Activated naive CD8-positive, alpha-beta T cell treated with anti-CD3 and anti-CD28 coated beads for 36 hours (primary cell): ENCODE measurements at places on chromosomes 5 and 9. TPM values are rescaled to one million over a fixed set of nuclear protein-coding genes. Genes with fewer than 3 reads are reported as not detected.
A peak's percentile ranks its signal among the peaks of the same experiment; 100 is the strongest.

DNA sequence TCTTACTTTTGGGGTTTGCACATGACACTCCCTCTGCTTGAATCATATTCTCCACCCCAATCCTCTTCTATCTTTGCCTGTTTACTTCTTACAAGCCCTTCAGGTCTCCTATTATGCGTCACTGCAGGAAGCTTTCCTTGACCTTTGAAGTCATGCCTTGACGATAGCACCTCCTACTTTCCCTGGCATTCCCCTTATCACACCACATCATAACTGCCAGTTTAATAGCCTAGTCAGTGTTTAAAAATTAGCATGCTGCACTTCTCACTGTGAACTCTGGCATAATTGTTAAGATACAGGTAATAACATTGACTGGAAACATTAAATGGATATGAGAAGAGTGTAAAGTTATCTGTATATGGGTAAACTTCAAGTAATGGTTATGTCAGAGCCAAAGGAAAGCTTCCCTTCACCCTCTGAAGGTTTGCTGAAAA, 37.1 kb upstream of the CEP120 start:
- peak overlapping the region; percentile 80 for H3K27ac ChIP-seq
- peak; percentile 44 for DNase-seq
- H3K27me3 ChIP-seq = no peaks in the 10 kb centered on the region
- no peaks in the 10 kb centered on the region for H3K36me3 ChIP-seq
- H3K4me3 ChIP-seq = peak overlapping the region; percentile 15

GRCh38 chr5:54212331-54212730, 98.0 kb downstream of the ARL15 start:
- H3K4me1 ChIP-seq = peaks cover 15% of the 10 kb centered on the region
- DNase-seq = no peak
- no peak overlapping the region for H3K4me3 ChIP-seq
- H3K27ac ChIP-seq = no peak overlapping the region
- H3K27me3 ChIP-seq = no peaks in the 10 kb centered on the region
- peaks cover 5% of the 10 kb centered on the region for H3K36me3 ChIP-seq

DNA sequence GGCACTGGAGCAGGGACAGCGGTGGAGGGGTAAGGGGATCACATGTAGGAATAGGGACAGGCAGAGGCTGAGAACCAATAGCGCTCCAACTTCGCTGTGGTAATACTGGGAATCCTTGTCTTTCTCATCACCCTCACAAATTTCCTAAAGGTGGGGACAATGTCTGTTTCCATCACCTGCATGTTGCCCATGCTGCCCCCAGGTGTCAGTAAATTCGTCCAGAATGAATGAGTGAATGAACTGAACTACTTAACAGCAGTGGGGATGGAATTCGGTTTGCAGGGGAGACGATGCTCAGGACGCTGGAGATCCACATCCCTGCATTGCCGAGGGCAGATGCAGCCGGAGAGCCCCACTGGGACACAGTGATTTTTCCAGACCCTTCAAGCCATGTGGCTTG, 129.9 kb downstream of the PDZD2 start:
- H3K4me1 ChIP-seq = peaks cover 3% of the 10 kb centered on the region
- no peaks in the 10 kb centered on the region for H3K36me3 ChIP-seq
- no peak overlapping the region for H3K4me3 ChIP-seq
- no peak for DNase-seq
- H3K27ac ChIP-seq = no peak overlapping the region
- H3K27me3 ChIP-seq = no peaks in the 10 kb centered on the region

GRCh38 chr5:14040542-14040941, 96.1 kb upstream of the DNAH5 start:
- no peak for DNase-seq
- H3K27me3 ChIP-seq = peaks cover 13% of the 10 kb centered on the region
- H3K4me1 ChIP-seq = peaks cover 6% of the 10 kb centered on the region
- no peak overlapping the region for H3K4me3 ChIP-seq
- no peak overlapping the region for H3K27ac ChIP-seq
- no peaks in the 10 kb centered on the region for H3K36me3 ChIP-seq

- H3K27me3 ChIP-seq = peaks cover 14% of the 10 kb centered on the region
- H3K36me3 ChIP-seq = no peaks in the 10 kb centered on the region
- no peaks in the 10 kb centered on the region for H3K4me1 ChIP-seq
- no peak overlapping the region for H3K27ac ChIP-seq
Measured at GRCh38 chr9:90974643-90975245, 173.1 kb downstream of the SYK start.

GRCh38 chr9:9752722-9753121, 860.1 kb downstream of the PTPRD start:
- no peaks in the 10 kb centered on the region for H3K4me1 ChIP-seq
- H3K27ac ChIP-seq = no peak overlapping the region
- no peak overlapping the region for H3K4me3 ChIP-seq
- H3K27me3 ChIP-seq = no peaks in the 10 kb centered on the region
- no peak for DNase-seq

DNA sequence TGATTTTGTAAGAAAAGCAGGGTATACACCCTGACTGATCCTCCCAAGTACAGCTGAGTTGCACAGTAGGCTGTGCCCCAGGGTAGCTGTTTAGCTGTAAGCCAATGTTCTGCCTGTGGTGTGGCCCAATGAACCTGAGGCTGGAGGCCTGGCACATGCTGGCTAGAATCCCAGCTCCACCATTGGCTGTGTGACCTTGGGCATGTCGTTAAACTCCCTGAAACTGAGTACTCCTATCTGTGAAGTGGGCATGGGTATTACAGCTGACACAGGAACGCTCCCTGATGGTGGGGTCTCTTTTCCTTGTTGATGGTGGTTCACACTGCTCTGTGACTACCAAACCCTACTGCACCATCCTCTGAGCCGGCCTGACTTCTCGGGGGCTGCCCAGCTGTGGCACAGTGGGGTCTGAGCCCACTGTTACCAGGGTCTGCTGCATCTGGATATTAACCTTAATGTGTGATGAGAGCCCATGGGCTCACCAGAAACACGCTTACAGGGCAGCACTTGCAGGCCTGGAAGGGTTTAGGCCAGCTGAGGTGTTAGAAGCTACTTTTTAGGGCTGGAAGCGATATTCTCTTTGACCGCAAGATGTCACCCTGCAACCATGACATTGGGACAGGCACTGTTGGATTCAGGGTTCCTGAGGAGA, 7.0 kb upstream of the GADD45G start:
- H3K27me3 ChIP-seq = peaks cover 7% of the 10 kb centered on the region
- H3K36me3 ChIP-seq = no peaks in the 10 kb centered on the region
- H3K4me3 ChIP-seq = no peak overlapping the region
- peaks cover 2% of the 10 kb centered on the region for H3K4me1 ChIP-seq
- H3K27ac ChIP-seq = peak overlapping the region; percentile 16

The PCDHB3 gene
- total RNA-seq = not detected

The TMEM252 gene
- total RNA-seq = not detected

The AFAP1L1 gene
- 0.66 TPM for total RNA-seq
